Left hindlimb (tissue), 1 donor: ENCODE measurements at places on chromosomes 12 and 14.

GRCh38 chr14:31936115-31936514, 141.0 kb upstream of the ARHGAP5 start:
- no peak for DNase-seq

DNA sequence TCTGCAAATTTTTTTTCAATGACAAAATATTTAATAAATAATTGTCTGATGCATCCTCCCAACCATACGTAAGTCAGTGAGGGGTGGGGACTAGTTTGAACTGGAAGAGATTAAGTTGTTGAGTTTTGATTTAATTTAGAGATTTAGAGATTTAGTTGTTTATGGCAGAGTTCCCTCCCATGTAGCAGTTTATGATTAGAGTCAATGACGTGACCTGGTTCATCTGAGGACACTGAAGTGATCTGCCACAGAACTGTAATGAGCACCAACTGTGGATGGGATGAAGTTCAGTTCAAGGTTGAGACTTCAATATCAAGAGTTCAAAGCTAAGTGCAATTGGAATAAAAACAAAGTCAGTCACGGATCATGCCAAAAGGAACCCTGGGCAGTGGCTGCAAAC, 609.3 kb downstream of the NOVA1 start:
- no peak for DNase-seq

GRCh38 chr14:45123271-45123670, 11.0 kb downstream of the FKBP3 start:
- DNase-seq: no peak

GRCh38 chr14:77120771-77121743, 20.5 kb downstream of the ZDHHC22 start:
- no peak for DNase-seq

DNA sequence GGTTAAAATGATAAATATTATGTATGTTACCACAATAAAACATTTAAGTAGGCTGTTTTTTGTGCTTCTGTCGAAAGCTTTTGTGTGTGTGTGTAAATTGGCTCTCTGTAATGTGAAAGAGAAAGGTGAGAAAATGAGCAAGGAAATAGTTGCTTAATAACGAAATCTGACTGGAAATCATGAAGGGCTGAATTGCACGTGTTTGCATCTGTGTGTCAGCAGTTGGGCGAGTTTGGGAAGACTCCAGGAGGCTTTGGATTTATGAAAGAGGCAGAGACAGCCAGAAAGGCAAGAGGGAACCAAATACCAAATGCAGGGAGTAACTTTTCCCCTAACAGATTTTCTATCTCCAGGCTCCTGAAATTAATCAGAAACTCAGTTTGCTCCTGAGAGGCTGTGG, 47.2 kb upstream of the PLEKHG3 start:
- DNase-seq: peak; percentile 51

DNA sequence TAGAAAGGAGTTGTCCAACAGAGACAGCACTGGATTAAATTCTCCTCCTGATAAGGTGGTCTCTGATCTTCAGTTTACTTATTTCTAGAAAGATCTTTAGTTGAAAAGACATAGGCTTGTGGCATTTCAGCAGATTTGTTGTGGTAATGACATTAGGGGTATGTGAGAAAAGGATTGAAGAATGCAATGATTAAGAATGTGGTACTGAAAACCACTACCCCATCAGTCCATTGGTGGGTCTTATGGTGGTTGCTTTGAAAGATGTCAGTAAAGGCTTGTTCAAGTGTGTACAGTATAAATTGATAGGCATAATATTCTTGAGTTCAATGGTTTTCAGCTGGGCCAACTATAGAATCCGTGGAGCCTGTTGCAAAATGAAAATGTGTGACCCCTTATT, 10.8 kb downstream of the PPFIBP1 start:
- no peak for DNase-seq

DNA sequence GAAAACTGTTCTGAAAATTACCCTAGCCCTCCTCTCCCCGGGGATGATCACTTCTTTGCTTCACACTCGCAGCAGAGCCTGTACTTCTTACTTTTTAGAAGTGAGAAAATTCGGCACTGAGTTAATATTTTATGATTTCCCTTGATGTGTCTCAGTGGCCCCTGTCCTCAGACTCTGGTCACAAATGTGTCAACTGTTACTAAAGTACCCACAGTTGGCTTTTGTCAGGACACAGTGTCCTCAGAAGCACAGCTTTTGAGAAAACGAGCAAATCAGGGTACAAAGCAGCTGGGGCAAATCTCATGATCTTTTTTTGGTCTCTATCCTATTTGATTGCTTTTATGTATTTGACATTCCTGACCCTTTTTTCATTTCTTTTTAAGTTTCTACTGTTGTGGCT, 142.5 kb downstream of the SYNE2 start:
- DNase-seq: no peak

- DNase-seq: no peak
These were observed 1337.6 kb downstream of the LRFN5 start for GRCh38 chr14:42944284-42944683.
